ENCODE measurements at places on chromosomes 6 and 20.

DNA sequence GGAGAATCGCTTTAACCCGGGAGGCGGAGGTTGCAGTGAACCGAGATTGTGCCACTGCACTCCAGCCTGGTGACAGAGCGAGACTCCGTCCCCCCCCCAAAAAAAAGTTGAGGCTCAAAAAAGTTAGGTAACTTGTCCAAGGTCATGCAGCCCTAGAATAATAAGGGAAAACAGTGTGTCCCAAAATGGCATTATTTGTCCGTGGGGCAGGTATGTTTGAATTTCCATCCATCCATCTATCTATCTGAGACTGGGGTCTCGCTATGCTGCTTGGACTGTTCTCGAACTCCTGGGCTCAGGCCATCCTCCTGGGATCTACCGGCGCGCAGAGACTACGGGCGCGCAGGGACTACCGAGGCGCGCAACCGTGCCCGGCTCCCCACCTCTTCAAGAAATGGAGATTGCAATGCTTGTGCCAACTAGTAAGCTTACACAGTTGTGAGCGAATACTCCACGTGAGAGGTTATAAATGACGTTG, 374 bp upstream of the ABCC10 start:
- no peak for DNase-seq

GRCh38 chr6:111723412-111723970, 117.8 kb upstream of the TRAF3IP2 start:
- no peak for DNase-seq

- DNase-seq, result peak; percentile 64
Measured at GRCh38 chr6:105263685-105264610, 84.1 kb upstream of the POPDC3 start.

- no peak for DNase-seq
Measured at GRCh38 chr20:31712112-31712553, 10.5 kb downstream of the BCL2L1 start.

DNA sequence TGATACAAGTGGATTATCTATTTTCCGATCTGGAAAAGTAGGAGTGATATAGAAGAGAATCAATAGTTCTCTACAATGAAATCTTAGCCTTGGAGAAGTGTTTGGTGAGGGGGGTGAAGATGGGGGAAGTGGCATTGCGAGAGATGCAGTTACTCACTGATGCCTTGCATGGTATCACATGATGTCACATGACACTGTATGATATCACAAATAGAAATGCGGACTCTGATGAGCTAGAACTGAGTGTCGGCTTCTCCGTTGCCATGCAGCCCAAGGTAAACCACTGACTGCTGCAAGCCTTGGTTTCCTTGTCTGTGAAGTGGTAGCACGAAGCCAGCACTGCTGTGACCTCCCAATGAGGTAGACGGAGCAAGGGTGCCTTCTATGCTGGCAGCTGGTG, 403.3 kb upstream of the AGPAT4 start:
- no peak for DNase-seq

DNA sequence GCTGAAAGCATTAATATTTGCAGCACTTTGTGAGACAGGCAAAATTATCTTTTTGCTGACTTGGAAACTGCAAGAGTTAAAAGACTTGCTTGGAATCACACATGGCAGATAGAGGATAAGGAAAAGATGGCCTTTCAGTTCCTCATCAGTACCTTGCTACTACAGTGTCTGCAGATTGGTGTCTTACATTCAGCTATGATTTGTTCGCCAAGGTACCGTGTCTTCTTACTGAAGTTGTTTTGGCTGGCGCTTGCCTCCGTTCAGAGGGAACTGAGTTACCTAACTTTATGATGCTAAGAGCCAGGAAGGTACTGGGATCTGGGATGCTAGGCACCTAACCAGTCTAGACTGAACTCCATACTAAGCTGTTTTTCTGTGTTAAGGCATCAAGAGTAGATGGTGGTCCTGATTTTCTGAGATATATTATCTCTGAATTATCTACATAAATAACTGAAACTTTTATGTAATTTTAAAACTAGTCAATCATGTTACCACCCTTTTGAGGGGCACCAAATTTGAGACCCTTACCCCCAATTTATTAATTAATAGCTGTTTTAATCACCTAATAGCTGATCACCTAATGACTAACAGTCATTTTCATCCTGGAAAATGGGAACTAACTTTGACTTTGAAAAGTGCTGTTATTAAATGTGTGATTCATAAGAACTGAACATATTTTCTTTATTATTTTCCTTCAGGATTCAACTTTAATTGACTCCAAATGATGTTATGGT, 2.5 kb downstream of the WTAP start:
- peak; percentile 12 for DNase-seq

GRCh38 chr6:84243240-84243639, 15.8 kb upstream of the CEP162 start:
- DNase-seq, result peak; percentile 3
